ENCODE measurements at places on chromosomes 16 and 17.

DNA sequence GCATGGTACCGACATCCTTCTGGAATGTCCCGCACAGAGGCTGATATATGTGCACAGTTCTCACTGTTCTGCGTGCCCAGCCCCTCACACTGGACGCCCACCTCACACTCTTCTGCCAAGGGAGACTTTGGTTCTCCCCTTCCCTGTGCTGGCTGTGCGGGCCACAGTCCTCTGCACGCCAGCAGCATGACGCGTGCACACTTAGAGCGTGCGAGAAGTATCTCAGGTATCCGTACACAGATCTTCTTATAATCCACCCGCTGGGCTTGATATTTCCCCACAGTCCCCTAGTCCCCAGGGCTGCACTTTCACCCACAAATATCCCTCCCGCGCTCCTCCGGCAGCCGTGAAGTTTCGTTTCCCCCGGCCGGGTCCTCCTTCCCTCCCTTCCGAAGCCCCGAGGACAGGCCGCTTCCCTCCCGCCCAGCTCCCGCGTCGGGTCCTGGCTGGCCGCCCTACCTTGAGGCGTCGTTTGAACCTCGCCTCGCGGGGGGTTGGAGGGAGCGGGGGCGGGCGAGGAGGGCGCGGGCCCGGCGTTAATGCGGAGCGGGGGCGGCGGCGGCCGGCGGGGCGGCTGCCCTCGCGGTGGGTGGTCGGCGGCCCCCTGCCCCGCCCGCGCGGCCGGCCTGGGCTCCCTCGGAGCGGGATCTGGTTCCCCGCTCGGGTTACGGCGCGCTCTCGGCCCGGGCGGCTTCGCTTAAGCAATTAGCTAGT is 5.0 kb upstream of the FOXF1 start:
- no peaks in the 10 kb centered on the region for H3K36me3 ChIP-seq
- DNase-seq: no peak
- H3K4me3 ChIP-seq: peak overlapping the region; percentile 54
- H3K27ac ChIP-seq: peak overlapping the region; percentile 87
- H3K4me1 ChIP-seq: no peaks in the 10 kb centered on the region
- peaks cover 100% of the 10 kb centered on the region for H3K27me3 ChIP-seq

DNA sequence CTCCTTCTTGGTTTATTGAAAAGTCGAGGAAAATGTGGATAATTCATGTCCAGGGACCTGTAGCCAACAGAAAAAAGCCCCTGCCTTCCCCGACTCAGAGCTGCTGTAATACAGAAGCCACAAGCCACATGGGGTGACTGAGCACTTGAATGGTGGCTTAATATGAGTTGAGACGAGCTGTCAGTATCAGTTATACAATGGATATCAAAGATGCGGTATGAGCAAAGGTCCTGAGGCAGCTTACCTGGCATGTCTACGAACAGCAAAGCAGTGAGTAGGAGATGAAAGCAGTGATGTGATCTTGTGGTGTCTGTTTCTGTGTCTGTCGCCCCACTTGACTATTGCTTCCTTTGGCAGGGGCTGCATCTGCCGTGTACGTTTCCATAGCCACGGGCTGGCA is 12.2 kb upstream of the RMI2 start:
- no peaks in the 10 kb centered on the region for H3K36me3 ChIP-seq
- no peak overlapping the region for H3K4me3 ChIP-seq
- no peak overlapping the region for H3K27ac ChIP-seq
- peaks cover 9% of the 10 kb centered on the region for H3K4me1 ChIP-seq

- H3K4me1 ChIP-seq: no peaks in the 10 kb centered on the region
- H3K27ac ChIP-seq: no peak overlapping the region
- H3K4me3 ChIP-seq: no peak overlapping the region
- no peak for DNase-seq
These were observed 391.6 kb downstream of the PMP22 start for GRCh38 chr17:14873540-14873939.

GRCh38 chr16:58510776-58511628 is 4.3 kb upstream of the SETD6 start:
- no peak overlapping the region for H3K27ac ChIP-seq
- no peak for DNase-seq
- H3K4me1 ChIP-seq: peaks cover 12% of the 10 kb centered on the region
- H3K4me3 ChIP-seq: no peak overlapping the region
- no peaks in the 10 kb centered on the region for H3K36me3 ChIP-seq
- peaks cover 11% of the 10 kb centered on the region for H3K27me3 ChIP-seq

GRCh38 chr17:78534492-78535272 is 42.5 kb downstream of the DNAH17 start:
- no peak overlapping the region for H3K4me3 ChIP-seq
- no peak for DNase-seq
- no peaks in the 10 kb centered on the region for H3K36me3 ChIP-seq
- no peak overlapping the region for H3K27ac ChIP-seq

DNA sequence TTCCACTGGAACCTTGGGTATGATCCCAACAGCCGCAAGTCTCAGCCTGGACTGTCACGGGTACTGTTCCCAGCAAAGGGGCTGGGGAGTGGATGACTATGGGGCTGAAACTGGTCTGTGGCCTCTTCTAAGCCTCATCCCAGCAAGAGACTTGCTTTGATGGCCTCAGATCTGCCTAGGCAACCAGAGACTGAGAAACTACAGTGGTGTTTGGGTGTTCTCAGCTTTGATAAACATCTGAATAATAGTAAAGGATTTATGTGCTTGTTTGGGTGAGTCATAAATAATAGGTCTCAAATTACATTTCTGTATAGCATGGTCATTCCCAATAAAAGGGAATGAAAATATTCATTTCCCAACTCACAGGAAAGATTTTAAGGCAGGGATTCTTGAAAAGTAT is 30.2 kb upstream of the ULK2 start:
- H3K36me3 ChIP-seq: no peaks in the 10 kb centered on the region
- H3K4me1 ChIP-seq: peaks cover 2% of the 10 kb centered on the region
- H3K4me3 ChIP-seq: no peak overlapping the region
- DNase-seq: no peak
- no peaks in the 10 kb centered on the region for H3K27me3 ChIP-seq
